Activated T-helper 1 cell treated with anti-CD3 and anti-CD28 coated beads, Interleukin-2, amount 50 U/mL, for 16 hours (primary cell): ENCODE measurements at places on chromosomes 3 and 15.

DNA sequence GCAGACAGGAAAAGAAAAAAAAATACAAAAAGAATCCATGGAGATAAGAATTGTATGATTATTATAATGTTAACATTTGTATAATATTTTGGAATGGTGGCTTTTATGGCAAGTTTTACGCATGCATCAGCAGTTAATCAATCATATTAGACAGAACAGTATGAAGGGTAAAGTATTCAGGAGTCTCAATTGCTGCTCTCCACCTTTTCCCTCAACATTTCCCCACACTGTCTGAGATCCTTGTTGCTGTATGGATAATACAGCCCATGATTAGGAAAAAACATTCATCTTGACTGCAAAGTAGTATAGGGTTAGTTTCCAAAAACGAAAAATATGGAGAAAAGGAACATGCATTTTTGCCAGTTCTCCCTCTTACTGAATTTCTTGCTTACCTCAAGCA lies 755.3 kb upstream of the ARPP21 start:
- no peak for DNase-seq

DNA sequence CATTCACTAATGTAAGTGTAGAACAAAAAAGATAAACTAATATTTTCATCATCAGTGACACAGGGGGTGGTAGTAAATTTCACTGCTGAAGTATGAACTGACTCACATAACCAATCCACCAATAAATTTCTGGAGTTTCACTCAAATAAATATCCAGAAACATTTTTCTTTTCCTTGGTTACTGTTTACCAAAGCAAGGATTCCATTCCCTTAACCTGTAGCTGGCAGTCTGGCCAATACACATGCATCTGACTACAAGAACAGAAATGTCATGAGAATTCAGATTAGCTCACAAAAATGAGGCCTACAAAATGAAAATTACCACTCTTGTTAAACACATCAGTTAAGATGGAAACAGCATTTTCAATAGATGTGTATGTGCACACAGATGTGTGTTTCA lies 80.3 kb downstream of the STAG1 start:
- DNase-seq, result no peak

DNA sequence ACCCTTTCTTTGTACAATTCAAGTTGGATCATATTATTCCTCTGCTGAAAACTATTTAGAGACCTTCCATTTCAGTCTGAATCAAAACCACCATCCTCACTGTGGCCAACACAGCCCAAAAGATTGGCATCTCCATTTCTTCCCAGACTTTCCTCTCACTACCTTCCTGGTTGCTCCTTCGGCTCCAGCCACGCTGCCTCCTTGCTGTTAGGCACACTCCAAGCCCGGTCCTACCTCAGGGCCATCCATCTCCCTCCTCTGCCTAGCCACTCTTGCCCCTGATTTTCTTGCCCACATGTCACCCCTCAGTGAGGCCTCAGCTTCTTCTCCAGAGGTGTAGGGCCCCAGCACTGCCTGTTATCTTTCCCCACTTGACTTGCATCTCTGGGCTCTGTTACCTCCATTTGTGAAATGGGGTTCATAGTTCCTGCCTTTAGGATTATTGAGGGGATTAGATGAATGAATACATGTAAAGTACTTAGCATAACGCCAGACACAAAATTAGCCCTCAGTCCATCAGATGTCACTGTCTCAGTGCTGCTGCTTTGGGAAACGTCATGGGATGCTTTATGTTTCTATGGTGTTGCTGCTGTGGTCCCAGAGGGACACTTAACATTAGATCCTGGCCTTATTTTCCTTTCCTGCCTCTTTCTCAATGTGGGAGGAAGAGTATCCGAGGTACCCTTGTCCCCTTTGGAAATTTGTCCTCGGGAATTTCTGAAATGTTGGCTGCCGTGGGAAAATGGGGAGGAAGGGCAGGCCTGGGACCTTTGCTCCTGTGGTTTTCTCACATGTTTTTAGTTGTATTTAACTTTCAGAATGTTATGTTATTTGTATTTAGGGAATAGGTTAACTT lies 31.3 kb downstream of the SNRK start:
- no peak for DNase-seq

- peak; percentile 67 for DNase-seq
Observed at GRCh38 chr15:91706322-91707032, 147.0 kb upstream of the SLCO3A1 start.

DNA sequence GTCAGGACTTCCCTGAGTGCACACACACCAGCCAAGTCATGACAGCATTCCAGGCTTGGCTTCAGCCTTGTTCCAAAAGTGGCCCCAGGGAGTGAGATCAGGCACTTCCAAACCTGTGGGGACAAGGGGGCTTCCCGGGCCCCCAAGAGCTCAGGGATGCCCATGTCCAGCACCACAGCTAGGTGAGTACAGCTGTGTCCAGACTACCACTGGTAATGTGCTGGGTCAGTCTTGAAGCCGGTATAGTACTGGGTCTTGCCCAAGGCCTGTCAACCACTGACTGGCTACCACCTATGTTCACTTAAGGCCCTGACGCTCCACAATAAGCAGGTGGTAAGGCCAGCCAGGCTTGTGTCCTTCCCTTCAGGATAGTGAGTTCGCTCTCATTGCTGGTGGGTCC lies 249.3 kb downstream of the UNC13C start:
- DNase-seq, result no peak

DNA sequence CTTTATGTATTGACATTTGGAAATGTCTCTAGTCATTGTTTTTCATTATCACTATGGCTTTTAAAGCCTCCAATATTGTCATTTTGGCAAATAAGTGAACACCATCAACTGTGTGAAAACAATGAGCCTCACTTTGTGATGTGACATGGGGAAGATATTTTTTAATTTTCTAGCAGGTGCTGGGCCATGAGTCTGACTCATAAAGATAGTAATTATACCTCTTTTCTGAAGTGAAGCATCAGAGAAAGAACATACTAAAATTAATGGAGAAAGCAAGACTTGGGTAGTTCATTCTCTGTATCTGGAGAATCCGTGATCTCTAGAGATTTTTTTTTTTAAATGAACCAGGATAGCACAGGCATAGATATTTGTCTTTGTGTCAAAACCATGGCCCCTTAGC lies 100.8 kb downstream of the CCNL1 start:
- no peak for DNase-seq

DNA sequence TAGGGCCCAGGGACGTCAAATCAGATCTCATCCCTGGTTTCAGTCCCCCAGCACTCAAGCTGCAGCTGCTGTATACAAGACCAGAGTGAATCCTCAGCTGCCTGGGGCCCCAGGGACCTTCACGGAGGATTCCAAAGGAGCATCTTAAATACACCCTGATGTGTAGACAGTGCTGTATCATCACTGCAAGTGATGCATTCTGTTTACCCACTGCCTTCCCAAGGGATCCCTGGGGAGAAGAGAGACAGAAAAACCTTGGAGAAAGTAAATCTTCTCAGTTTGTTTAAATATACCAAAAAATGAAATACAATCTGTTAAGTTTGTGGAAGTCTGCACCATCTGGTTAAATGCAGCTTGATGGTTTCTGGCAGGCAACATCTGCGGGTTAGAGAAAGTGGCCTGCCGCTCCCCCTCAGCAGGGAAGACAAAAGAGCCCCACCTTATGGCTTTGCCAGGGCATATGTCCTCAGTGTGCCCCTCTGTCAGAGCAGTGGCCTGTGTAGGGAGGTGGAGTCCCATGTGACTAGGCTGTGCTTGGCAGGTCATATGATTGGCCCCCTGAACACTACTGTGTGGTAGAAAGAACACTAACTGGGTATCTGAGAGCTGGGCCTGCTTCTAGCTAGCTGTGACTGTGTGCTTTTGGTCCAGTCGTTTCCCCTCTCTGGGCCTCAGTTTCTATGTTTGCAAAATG lies 222.2 kb upstream of the TRIM42 start:
- DNase-seq, result no peak

GRCh38 chr3:112086875-112087524 lies 811 bp downstream of the C3orf52 start:
- no peak for DNase-seq

GRCh38 chr15:91710080-91710698 lies 143.3 kb upstream of the SLCO3A1 start:
- DNase-seq, result no peak

GRCh38 chr3:33855884-33856546 lies 57.6 kb downstream of the PDCD6IP start:
- no peak for DNase-seq

DNA sequence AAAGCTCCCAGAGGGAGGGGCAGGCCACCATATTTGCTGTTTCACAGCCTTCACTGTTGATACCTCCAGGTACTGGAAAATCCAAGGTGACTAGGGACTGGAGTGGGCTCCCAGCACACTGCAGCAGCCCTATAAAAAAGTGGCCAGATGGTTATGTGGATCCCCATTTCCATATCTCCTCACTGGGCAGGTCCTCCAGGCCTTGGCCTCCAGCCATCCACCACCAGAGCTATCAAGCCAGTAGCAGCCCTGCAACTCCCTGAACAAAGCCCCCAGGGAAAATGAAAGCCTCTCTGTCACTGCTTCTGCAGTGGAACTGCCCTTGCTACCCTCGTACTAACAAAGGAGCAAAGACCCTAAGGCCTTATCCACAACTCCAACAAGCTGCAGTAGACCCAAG lies 58.4 kb downstream of the ILDR1 start:
- DNase-seq, result no peak

DNA sequence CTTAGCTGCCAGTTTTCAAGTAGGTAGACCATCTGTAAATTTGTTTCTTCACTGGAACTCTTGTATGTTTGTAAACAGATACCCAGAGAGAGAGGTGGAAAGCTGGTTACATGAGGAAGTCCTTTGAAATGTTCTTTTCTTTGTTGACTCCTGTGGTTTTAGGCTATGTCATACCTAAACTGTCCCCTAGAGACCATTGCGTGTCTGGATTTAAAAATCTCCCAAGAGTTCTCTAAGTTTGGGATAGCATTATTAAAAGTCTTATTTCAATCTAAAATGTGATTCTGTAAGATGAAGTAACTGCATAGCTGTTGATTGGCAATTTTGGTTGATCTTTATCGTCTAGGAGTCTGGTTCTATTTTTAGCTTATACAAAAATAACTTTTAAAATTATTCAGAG lies 127.2 kb downstream of the GHSR start:
- DNase-seq, result no peak

GRCh38 chr3:17431004-17431403 lies 311.4 kb downstream of the TBC1D5 start:
- DNase-seq, result no peak

- DNase-seq, result no peak
Observed at GRCh38 chr3:188906236-188906635, 265.5 kb upstream of the TPRG1 start.

DNA sequence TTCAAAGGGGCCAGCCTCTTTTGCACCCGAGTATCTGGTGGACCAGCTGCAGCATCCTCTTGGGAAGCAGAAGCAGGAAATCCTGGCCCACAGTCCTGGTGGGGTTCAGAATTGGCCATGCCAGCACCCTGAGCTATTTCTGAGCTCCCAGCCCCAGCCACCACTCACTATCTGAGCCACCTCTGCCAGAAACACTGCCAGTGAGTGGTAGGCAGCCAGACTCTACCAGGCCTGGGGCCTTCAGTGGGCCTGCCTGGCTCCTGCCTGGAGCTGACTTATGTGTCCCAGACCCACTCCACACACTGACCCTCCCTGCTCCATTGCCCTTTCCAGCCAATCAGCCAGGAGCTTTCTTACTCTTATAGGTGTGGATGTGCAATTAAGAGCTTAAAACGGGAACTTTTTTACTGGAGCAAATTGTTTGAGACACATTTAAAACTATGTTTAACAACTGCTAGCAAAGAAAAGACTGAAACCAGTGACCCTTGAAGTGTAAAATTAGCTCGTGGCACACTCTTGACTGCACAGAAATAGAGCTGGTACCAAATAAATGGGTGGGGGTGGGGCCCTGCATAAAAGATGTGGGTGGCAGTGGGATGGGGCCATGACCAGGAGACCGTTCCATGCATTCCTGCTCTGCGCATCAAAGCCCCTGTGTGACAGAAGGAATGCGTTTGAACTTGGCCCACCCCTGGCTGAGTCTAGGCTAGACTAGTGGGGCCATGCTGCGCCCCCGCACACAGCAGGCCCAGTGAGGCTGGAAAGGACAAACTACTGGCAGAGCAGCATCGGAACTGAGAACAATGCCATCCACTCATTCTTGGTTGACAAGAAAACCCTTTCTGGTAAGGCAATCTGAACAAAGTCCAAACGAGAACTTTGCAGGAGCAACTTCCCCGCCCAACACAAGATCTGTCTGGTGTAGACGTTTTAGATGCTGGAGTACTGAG lies 48.0 kb downstream of the CTNNB1 start:
- no peak for DNase-seq

DNA sequence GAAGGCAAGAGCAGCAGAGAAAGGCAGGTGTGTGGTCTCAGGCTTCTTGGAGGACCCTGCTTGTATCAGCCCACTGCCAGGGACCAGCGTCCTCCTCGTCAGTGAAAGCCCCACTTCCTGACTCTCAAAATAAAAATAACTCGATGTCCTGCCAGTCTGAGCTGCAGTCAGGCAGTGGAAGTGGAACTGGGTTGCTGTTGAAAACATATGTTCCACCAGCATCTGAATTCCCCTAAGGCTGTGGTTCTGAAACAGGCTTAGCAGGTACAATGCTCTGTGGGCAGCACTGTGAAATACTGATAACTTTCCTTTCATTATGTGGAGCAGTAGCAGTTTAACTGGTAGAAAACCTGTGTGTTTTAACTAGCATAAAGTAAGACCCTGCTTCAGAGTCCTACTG lies 121.6 kb upstream of the EIF1B start:
- DNase-seq, result no peak

DNA sequence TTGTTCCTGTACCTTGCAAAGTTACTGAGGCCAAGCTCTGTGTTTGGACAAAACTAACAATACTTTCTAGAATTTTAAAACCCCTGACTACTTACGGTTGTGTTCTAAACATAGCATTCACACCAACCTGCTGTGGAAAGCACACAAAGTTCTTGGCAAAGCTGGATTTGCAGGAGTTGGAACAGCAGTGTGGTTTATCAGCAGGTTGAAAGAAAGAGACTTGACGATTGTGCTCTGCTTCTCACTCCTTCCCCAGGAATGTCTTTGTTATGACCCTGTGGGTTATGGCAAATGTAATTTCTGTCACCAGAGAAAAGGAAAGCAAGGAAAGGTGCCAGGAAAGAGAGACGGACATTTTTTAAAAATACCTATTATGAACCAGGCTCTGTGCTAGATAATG lies 165.5 kb upstream of the TGFBR2 start:
- no peak for DNase-seq

DNA sequence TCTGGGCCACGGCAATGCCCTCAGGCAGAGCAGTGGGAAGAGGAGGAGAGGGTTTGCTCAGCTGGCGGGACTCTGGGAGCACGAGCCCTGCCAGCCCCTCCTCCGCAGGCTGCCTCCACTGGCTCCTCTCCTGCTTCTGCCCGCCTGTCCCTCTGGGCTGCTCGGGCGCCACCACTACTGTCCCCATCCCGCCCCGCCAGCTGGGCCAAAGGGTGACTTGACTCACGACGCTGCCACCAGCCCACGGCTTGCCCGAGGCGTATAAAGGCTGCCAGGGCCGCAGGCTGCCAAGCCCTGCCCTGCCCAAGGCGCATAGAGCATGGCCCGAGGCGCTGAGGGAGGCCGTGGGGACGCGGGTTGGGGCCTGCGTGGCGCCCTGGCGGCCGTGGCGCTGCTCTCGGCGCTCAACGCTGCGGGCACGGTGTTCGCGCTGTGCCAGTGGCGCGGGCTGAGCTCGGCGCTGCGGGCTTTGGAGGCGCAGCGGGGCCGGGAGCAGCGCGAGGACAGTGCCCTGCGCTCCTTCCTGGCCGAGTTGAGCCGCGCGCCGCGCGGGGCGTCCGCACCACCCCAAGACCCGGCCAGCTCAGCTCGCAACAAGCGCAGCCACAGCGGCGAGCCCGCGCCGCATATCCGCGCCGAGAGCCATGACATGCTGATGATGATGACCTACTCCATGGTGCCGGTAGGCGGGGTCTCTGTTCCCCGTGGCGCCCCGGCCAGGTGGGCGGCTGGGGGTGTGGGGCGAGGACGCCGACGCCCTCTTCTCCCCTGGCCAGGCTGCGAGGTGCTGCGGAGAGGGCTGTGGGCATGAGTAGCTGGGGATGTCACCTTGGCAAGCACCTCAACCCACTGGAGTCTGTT lies at the start of gene GLDN:
TSS of gene GLDN (plus strand) at position 290 of the 861 bp plus-strand sequence. CDS start at position 320, 30 bp downstream.
- DNase-seq, result no peak
